ENCODE measurements at places on chromosomes 11 and 22.

GRCh38 chr22:41408665-41409064, 26.9 kb downstream of the TEF start:
- no peak for DNase-seq

DNA sequence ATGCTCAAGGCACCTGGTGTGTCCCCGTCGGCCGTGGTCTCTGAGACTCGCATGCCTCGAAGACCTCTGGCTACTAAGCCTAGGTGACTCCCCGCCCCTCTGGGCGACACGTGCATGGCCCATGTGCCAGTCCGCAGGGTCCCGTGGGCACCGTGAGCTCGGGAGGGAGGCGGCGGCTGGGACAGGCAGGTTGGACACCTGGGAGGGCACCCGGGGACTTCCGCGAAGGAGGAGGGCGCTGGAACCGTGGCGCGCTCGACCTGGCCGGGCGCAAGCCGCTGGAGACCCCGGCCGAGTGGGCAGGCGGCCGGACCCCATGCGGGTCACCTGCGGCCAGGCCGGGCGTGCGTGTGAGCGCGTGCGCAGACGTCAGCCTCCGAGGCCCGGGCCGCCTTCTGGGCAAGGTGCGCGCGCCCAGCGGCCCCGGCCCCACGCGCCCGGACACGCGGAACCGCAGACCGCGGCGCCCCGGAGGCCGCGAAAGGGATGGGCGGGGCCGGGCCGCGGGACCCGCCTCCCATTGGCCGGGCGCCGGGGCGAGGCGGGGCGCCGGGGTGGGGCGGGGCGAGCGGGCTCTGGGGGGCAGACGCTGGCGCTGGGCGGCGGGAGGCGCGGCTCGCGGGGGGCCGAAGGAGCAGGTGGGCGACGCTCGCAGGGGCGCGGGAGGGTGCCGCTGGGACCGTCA, 579 bp upstream of the RASD2 start:
- DNase-seq: peak; percentile 59

DNA sequence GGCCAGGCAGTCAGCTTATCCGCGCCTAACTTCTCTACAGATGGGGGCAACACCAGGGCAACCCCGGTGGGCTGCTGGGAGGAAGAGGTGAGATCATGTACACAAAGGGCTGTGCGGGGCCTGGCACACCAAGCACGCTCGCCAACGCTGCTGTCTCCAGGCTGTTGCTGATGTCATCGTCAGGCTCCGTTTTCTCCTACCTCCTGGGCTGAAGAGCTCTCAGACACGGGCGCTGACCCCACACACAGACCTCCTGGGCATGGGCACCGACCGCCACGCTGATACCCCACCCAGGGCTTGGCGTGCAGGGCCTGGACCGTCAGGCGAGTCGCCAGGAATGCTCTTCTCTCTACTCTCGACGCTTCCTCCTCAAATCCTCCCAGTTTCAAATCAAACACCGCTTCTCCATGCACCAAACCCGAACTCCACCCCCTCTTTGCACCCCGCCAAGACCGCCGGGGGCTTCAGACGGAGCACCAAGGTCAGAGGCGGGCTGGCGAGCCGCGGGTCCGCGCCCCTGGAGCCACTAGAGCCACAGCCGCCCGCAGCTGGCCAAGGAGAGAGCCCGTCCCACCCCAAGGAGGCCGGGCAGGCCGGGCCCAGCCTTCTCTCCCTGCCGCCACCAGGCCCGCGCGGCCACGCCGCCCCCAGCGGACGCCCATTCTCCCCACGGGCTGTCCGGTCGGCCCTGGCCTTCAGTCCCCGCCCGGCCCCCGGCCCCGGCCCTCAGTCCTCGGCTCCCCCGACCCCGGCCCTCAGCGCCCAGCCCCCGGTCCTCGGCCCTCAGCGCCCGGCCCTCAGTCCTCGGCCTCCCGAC, 772 bp downstream of the SBF1 start:
- DNase-seq: no peak

DNA sequence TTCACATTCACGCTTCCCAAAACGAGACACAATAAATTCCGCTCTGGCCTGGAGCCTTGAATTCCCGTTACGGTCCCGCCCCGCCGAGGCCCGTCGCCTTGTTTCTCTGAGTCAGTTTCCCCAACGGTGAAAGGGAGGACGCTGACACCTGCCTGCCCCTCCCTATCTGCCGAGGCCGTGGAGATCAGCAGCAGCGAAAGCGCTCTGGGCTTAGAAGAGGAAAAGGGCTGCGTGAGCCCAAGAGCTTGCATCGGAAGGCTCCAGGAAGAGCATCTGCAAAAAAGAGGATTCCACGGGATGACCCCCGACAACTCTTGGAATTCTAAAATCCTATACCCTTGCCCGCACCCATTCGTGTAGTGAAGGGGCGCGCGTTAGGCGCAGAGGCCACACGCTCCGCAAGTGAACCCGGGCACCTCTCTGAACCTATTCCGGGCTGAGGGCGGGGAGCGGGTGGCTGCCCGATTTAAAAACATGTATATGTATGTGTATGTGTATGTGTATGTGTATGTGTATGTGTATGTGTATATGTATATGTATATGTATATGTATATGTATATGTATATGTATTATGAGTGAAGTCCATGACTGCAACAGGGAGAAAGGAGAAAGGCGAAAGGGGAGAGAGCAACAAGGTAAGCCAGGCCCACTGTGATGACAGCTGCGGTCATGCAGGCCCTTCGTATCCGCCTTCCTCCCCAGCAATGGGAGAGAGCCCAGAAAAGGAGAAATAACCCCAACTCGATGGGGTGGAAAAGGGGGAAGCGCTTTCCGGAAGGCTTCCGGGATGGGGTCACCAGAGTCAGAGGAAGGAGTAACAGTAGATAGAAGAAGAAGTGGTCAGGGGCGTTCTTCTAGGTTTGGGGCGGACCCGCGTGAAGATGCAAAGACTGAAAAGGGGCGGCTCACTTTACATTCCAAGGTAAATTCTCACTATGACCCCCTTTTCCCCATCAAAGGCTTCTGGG, 948 bp upstream of the MRTFA start:
- peak; percentile 53 for DNase-seq

- DNase-seq: no peak
Observed at GRCh38 chr11:4186464-4187054, 92.0 kb downstream of the RRM1 start.

DNA sequence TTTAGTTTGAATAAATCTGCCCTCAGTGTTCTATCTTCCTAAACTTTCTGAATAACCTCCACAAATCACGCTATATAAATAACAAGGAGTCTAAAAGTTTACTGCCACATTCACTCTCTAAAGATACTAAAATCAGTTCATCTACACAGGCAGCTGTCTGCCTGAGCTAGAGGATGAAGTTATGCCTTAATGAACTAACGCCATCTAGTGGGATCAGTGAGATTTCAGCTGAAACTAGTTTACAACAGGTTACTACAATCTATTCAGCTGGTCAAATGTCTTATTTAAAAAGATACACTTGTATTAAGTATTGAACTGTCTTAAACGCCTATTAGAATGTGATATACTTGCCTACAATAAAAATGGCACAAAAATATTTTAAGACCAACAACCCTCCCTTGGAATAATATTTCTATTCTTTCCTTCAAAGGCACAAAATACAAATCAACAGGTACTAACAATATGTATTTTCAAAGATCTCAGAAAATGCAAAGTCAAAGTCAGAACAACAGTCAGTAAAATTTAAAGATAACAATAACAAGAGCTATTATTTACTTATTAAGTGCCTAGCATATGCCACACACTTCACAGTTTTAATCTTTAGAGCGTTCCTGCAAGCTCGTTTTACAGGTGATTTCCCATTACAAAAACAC, 84.1 kb downstream of the LARGE2 start:
- peak; percentile 24 for DNase-seq

GRCh38 chr11:126405906-126406305, 50.4 kb downstream of the ST3GAL4 start:
- DNase-seq: no peak

- peak; percentile 55 for DNase-seq
Observed at GRCh38 chr11:86041975-86042378, 26.9 kb downstream of the PICALM start.

- no peak for DNase-seq
Observed at GRCh38 chr22:44362249-44363012, 49.7 kb upstream of the SHISAL1 start.

- no peak for DNase-seq
Observed at GRCh38 chr11:123973816-123974215, 3.8 kb downstream of the OR10S1 start.

GRCh38 chr11:43497144-43497543, 138.4 kb downstream of the TTC17 start:
- no peak for DNase-seq

- DNase-seq: no peak
Observed at GRCh38 chr22:37493979-37494378, 7.8 kb upstream of the MFNG start.

GRCh38 chr11:57323167-57323854, 1.4 kb downstream of the TNKS1BP1 start:
- no peak for DNase-seq

- DNase-seq: no peak
Observed at GRCh38 chr22:48695251-48695650, 1132.4 kb downstream of the BRD1 start.

- DNase-seq: no peak
Observed at GRCh38 chr11:81658722-81659121, 1074.9 kb downstream of the FAM181B start.

- no peak for DNase-seq
Observed at GRCh38 chr11:110808248-110808647, 96.0 kb upstream of the ARHGAP20 start.

DNA sequence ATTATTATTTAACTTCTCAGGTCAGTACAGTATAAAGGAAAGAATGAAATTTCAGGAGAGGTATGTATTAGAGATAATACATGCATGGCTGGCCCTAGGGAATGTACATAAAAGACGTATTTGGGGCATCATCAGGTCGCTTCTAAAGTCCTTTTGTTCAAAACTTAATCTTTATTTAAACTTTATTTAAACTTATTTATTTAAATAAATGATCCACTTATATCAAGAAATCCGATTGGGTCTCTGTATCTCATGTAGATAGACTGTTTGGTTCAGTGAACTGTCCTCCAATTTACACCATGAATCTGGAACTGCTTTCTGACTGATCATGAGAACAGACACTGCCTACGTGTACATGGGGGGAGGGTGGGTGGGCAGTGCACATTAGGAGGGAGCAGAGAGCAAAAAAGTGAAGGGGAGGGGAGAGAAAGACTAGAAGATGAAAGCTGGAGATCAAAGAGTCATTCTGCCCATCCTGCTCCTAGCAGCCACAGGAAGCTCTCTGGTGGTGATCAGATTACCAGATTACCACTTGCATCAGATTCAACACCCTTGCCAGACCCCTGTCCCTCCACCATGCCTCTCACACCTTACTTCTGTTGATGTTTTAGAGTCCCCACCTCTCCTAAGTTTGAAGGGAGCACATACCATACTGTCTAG, 92.1 kb upstream of the MTMR2 start:
- DNase-seq: no peak

DNA sequence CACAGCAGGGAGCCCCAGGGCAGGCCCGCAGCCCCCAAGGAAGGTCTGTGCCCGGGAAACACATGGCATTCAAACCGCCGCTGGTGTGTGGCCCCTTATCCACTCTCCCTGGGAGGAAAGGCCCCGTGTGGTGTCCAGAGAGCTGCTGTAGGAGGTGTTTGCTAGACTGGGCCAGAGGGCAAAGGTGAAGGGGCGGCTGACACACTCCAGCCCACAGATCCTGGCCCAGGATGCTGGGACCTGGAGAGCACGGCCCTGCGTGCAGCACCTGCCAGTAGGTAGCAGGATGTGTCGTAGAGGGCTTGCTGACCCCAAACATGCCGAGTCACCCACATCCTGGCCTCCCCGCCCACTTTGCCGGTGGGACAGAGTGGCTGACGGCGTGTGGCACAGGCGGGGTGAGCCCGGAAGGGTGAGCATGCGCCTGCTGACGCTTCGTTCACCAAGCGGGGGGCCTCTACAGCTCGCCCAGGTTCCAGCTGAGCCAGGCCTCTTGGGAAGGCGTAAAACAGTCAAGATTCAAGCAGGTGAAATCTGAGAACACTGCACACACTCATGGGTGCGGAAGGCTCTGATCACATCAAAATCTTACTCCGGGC, 11.0 kb downstream of the OSBPL5 start:
- no peak for DNase-seq

- DNase-seq: no peak
Observed at GRCh38 chr22:47091246-47091651, 328.8 kb downstream of the TBC1D22A start.

GRCh38 chr11:69115586-69116560, 39.9 kb upstream of the SMIM38 start:
- DNase-seq: no peak

GRCh38 chr11:91078221-91078620, 855.4 kb upstream of the CHORDC1 start:
- no peak for DNase-seq

DNA sequence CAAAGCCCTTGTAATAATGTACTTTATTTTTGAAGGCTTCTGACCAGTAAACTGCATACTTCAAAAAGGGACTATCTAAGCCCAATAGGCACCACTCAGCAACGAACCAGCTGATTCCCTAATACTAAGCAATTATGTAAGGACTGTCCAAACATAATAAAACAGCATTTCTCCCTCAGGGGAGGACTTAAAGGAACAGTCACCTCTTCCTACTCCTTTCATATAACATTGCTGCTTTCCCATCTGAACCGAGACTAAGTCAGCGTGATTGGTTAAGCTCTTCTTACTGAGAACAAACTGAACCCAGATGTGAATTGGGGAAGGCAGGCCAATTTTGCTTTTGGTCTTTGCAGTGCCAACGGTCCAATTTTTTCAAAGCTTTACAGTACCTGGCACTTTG, 420.0 kb downstream of the METTL15 start:
- no peak for DNase-seq

DNA sequence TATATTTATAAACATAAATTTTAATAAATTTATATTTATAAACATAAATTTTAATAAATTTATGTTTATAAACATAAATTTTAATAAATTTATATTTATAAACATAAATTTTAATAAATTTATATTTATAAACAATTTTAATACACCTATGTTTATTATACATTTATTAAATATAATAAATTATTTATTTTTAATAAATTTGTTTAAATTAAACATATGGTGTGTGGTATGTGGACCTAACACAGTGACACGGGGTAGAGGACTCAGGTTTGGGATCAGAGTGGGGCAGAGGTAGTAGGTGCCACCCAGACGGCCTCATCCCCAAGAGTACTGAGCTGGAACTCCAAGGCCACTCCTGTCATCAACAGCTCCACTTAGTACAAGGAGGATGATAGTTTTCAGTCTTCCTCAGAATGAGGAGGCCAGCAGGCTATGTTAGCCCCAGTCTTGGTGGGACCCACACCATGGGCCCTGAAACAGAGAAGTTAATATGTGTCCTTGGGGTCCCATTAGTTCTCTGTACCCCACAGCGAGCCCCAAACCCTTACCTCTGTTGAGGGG, 46.7 kb upstream of the BID start:
- no peak for DNase-seq

GRCh38 chr11:81570669-81571068, 1163.0 kb downstream of the FAM181B start:
- DNase-seq: no peak

- DNase-seq: no peak
Observed at GRCh38 chr22:27560781-27561180, 240.8 kb downstream of the MN1 start.

- DNase-seq: peak; percentile 63
Observed at GRCh38 chr22:23315341-23315917, 135.1 kb downstream of the BCR start.

- DNase-seq: peak; percentile 45
Observed at GRCh38 chr11:12207384-12208150, 97.2 kb downstream of the MICAL2 start.

- peak; percentile 75 for DNase-seq
Observed at GRCh38 chr22:25235547-25236290, 16.3 kb downstream of the CRYBB2 start.

GRCh38 chr11:102986815-102987214, 31.3 kb upstream of the MMP13 start:
- no peak for DNase-seq

- no peak for DNase-seq
Observed at GRCh38 chr22:48434156-48434867, 1393.4 kb downstream of the BRD1 start.

All from stimulated activated CD4-positive, alpha-beta T cell treated with anti-CD3 and anti-CD28 coated beads, Interleukin-2, amount 100 ng/mL, for 48 hours (primary cell).